ENCODE measurements at places on chromosomes 7 and 10.

DNA sequence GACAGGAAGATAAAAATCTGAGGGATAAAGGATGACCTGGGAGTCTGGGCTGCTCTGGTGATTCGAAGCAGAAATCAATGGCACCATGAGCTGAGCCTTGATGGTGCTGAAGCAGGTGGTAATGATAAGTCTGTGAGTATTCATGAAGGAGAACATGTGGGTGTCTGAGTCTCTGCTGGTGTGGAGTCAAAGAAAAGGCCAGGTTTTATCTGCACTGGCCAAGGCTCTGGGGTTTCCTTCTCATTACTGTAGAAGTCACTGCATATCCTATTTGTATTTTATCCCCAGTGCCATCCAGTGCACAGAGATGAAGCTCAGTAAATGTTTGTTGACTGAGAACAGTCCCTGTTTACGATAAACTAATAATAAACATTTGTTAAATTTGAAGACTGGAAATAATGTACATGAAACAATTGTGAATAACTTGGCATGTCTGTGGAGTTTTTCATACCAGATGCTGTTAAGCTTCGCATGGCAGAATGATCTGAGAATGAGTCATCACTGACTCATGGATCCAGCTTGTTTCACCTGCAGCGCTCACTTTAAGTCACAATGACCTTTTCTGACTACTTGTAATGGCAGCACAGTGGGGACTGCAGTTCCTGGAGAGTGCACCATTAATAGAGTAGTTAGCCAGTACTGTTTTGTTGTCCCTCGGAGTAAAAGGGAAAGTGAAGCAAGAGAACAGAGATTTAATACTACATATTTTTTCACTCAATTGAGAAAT lies 538.5 kb downstream of the HTR7 start:
- no peak for DNase-seq

DNA sequence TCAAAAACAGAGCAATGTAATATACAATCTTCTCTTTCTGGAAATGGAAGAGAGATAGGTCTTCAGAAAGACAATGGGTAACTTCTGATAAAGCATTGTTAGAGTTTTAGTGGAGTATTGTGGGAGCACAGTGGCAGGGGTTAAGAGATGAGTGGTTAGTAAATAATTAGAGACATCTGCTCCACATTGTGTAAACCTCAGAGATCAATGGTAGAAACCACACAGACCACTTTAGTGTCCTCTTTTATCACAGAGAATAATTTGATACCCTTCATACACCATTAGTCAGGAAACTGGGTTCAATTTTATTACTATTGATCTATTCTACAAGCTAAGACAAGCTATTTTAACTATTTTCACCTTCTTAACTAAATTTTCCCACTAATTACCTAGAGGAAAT lies 35.9 kb upstream of the MAGI2 start:
- DNase-seq: no peak

DNA sequence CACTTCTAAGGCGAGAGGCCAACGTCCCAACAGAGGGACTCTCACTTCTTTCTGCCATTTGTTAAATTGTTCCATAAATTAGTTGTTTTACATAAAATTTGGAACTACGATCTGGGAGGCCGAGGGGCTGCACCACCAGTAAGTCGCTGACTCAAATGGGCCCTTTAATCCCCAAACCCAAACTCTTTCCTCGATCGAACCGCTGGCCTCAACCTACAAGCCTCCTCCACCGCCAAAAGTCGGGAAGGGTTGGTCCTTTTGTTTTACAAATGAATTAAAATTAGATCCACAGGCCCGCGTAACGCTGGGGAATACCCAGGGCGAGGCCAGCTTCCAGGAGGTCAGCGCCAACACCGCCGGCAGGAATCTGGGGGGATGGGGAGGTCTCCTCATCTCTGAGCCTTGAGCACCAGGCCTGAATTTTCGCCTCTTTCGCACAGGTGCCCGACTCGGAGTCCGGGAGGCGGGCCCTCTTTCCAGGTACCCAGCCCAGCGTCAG lies 1.2 kb upstream of the FOXI2 start:
- no peak for DNase-seq

- DNase-seq: no peak
Observed at GRCh38 chr7:73612598-73613269, 11.6 kb downstream of the MLXIPL start.

DNA sequence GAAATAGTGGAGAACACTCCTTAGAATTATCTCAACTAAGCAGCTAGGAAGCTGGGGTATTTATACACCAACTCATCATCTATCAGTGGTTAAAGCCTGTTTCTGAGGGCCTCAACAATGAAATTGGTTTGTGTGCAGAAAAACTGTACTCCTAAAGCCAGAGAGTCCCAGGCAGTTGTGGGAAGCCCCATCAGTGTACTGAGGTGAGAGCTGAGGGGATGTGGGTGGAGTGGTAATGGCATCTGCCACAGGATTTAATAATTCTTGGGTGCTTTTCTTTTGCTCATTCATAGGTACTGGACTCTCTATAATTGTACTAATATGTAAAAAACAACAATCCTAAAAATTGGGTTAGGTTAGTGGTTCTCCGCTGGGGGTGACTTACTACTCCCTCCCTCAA lies 267.5 kb downstream of the PTEN start:
- DNase-seq: no peak

- no peak for DNase-seq
Observed at GRCh38 chr10:82778908-82779307, 903.9 kb downstream of the NRG3 start.

DNA sequence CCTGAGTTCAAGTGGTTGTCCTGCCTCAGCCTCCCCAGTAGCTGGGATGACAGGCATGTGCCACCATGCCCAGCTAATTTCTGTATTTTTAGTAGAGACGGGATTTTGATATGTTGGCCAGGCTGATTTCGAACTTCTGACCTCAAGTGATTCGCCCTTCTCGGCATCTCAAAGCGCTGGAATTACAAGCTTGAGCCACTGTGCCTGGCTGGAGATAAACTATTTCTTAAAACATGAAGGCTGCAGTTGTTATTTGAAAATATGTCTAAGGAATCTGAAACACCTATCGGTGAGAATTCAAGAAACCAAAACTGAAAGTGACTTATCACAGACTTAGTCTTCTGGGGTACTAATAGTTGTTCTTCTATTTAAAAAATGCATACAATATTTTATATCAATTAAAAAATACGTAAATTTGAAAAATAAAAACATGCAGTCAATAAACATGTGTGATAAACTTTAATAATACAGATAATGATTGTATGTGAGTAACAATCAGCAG lies 176.9 kb upstream of the PRSS58 start:
- no peak for DNase-seq

GRCh38 chr7:129569811-129570215 lies 41.7 kb upstream of the NRF1 start:
- DNase-seq: no peak

GRCh38 chr7:134594877-134595276 lies 46.0 kb downstream of the AKR1B15 start:
- no peak for DNase-seq

GRCh38 chr10:52145636-52146035 lies 168.4 kb upstream of the DKK1 start:
- no peak for DNase-seq

DNA sequence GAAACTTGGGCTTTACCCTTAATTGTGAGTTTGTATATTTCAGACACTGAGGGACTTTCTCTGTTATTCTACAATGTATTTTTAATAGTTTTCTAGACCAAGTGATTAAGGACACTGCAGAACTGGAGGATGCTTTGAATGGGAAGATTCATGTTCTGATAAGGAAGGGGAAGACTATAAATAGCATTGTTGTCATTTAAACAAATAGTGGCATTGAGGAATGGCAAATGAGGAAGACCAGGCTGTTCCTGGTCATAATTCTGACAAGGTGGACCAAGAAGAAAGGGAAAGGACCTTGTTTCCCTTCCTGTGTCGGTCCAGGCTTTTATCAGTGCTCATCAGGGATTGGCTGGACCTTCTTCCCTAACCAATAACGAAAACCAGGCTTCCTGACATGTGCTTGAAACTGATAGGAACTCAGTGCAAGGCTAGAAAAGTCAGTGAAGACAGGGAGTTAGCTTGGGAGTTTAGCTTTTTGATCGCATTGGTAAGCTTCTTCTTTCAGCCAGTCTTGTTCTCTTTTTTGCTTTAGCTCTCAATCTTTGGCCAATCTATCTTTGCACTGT lies 116.2 kb downstream of the ITGA8 start:
- DNase-seq: no peak

DNA sequence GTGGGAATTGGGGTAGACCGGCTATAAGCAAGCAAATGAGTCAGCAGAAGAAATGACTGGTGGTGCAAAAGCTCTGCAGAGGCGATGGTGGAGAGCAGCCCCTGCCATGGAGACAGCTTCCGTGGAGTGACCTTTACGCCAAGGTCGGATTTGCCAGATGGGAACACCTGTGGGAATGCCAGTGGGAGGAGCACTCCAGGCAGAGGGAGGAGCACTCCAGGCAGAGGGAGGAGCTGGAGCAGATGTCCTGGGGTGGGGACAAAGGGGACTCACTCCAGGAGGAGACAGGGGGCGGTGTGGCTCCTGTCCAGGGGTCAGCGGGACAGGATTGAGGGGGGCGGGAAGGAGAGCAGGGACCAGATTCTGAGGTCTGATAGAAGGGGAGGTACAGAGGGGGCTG lies 258.8 kb upstream of the CTBP2 start:
- DNase-seq: no peak

DNA sequence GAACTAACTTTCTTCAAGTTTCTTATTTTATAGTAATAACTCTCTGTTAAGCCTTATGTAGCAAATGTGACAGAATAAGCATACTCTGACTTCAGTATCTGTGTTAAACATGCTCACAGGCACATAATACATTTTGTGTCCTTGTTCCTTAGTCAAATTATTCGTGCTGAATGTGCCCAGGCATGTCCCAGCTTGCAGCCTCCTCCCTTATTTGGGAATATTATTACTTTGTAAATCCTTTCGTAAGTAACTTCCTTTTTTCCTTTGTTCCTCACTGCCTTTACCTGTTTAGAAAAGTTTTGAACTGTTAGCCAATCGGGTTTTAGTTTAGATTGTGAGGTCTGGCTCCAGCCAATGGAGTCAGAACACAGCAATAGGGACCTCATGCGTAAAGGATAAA lies 46.9 kb downstream of the GALNT11 start:
- DNase-seq: no peak

DNA sequence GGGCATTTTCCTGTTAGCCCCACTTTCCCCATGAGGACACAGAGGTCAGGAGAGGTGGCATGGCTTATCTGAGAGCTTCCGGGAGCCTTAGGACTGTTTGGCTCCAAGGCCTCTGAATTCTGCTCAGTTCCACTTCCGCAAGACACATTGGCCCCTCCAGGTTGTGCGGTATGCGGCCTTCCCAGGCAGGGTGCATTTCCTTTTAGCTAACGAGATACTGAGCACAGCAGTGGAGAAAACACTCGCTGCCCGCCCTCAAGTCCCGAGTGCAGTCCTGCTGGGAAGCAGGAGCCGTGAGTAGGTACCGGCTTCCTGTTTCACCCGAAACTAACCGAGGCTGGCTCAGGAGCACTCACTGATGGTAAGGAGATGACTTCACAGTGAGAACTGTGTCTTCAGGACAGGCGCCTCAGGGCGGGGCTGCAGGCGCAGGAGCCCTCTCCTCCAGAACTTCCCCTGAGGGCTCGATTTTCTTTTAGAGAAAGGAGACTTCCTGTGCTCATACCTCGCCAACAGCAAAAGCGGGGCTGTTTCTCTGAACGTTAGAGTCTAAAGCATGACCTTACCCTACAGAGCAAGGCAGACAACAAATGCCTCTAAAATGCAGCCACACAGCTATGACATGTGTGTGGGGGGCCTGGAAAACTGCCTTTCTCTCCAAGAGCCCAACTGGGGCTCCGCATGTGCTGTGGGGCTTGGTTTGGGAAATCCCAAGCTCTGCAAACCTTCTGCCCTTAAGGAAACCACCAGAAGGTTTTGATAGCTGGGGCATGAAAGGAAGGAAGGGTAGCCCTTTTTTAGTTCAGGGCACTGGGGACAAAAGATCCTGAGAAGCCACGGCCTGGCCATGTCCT lies 25.9 kb downstream of the RGS10 start:
- no peak for DNase-seq

DNA sequence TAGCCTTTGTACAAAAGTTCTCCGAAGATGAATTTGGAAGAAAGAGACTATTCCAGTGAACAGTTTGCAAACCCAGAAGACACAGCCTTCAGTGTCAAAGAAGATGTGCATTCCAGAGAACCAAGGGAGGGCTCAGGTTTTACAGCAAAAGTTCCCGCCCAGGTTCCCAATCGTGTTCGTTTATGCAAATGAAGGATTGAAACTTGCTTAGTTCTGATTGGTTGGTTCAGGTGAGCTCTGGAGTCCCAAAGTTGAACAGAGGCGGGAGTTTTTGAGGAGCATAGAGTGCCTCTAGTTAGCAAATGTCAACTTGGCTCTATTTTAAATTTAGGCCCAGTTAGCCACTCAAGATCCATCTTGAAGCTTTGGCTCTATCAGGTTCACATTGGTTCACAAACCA lies 51.3 kb downstream of the TMEM270 start:
- no peak for DNase-seq

DNA sequence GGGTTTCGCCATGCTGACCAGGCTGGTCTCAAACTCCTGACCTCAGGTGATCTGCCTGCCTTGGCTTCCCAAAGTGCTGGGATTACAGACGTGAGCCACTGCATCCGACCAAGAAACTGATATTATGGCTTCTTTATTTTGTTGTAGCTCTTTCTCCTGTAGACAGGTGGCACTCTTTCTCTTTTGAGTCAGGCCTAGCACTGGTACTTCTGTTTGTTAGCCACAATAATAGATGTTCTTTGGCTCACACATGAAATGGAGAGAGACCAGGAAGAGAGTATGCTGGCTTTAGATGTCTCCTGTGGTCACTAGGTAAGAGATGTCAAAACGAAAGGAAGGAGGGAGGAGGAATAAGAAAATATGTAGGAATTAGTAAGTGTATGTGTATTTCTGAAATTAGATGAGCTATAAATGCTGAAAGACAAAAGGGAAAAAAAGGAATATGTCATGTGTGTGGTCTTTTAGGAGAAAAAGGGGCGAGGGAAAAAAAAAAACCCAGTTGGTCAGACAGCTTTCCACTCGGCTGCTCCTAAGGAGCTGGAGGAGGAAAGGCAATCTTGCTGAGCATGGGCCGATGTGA lies 78.7 kb downstream of the CLEC2L start:
- peak; percentile 54 for DNase-seq

DNA sequence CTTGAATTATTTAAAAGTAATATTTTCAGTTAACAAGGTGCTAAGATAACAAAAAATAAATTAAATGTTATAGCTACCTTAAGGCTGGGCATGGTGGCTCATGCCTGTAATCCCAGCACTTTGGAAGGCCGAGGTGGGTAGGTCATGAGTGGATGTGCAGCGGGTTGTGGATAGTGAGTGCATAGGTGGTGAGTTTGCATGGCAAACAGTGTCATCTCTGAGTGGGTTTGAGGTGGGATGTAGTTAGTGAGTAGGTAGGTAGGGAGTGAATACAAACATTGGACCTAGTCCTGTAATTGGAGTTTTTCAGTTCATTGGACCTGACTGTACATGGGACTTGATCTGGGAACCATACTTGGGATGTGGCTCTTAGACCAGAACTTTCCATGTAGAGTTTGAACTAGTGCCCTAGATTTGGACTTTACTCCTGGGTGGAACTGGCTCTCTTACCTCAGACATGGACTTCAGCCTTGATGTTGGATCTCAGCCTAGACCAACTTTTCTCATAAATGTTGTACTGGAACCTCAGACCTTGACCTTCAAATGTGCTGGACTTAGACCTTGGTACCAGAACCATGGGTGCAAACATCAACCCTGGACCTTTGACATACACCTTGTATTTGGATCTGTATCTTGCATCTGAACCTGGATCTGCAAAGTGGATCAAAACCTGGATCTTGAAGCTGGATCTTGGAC lies 47.0 kb downstream of the SEC61G start:
- no peak for DNase-seq

GRCh38 chr7:111682588-111683340 lies 120.5 kb upstream of the IMMP2L start:
- DNase-seq: no peak

- no peak for DNase-seq
Observed at GRCh38 chr7:134085311-134085710, 41.8 kb upstream of the LRGUK start.

All from globus pallidus (tissue), 1 donor.